ENCODE measurements at places on chromosomes 7 and 10.

- no peak for DNase-seq
Observed at GRCh38 chr10:48744587-48744986, 59.9 kb downstream of the WDFY4 start.

DNA sequence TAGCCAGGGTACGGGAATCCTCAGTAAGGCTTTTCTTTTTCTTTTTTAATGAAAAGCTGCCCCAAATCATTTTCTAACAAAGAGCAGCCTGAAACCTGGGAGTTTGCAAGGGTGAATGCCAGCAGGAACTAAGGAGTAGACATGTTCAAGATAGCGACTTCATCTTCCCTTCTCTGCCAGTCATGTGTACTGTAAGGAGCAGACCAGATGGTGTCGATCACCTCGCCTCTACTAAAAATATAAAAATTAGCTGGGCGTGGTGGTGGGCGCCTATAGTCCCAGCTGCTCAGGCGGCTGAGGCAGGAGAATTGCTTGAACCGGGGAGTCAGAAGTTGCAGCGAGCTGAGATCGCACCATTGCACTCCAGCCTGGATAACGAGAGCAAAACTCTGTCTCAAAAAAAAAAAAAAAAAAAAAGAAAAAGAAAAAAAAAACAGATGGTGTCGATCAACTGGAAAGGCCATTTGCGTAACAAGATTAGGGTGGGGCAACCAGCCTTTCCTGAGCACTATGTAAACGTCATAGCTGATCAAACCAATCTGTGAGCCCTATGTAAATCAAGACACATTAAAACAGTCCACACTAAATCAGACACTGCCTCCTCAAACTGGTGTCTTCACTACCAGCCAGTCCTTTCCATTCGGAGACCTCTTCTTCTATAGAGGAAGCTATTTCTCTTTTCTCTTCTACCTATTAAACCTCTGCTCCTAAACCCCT, 33.8 kb downstream of the NOLC1 start:
- no peak for DNase-seq

- peak; percentile 41 for DNase-seq
Observed at GRCh38 chr10:86100581-86101061, 266.0 kb downstream of the GRID1 start.

GRCh38 chr7:851204-851603, 18.9 kb downstream of the SUN1 start:
- DNase-seq = no peak

- DNase-seq = no peak
Observed at GRCh38 chr7:117061751-117062150, 108.5 kb downstream of the ST7 start.

- no peak for DNase-seq
Observed at GRCh38 chr10:122955892-122956291, 1.9 kb upstream of the C10orf88 start.

GRCh38 chr10:80477-81105, 31.5 kb upstream of the TUBB8 start:
- DNase-seq = no peak

DNA sequence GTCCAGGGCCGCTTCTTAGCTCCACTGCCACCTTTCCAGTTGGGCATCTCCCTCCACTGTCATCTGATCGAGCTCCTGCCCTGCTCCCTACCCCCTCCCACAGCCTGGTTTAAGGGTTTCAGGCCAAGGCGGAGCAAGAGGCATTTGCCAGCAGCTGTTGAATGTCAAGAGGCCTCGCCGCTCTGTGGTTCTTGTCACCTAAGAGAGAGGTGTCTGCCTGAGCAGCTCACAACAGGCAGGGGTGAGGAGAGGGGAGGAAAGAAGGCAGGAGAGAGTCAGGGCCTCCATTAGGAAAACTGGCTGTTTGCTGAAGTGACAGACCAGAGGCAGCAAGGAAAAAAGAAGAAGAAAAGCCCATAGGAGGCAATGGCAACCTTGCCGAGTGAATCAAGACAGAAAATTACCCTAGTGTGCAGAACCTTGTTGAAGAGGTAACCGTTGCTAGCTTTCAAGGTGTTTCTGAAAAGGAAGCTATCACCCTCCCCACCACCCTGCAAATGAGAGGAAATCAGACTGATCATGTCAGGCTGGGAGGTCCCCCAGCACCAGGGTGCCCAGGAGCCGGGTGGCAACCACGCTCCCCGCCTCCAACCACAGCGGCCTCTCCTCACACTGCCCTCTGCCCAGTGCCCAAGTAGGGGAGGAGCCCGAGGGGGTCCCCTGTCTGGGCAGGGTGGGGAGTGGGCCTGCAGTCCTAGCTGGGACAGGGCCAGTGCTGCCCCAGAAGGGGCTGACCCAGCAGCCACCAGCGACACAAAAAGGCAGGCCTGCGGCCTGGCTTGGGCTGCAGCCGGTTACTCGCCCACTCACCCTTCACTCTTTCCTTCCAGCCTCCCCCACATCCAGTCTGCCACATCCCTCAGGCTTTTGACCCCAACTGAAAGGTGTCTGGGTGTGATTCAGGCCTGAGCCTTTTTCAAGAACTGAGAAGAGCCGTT, 7.1 kb downstream of the GATA3 start:
- DNase-seq = no peak

GRCh38 chr7:42461537-42461936, 224.5 kb upstream of the GLI3 start:
- no peak for DNase-seq

DNA sequence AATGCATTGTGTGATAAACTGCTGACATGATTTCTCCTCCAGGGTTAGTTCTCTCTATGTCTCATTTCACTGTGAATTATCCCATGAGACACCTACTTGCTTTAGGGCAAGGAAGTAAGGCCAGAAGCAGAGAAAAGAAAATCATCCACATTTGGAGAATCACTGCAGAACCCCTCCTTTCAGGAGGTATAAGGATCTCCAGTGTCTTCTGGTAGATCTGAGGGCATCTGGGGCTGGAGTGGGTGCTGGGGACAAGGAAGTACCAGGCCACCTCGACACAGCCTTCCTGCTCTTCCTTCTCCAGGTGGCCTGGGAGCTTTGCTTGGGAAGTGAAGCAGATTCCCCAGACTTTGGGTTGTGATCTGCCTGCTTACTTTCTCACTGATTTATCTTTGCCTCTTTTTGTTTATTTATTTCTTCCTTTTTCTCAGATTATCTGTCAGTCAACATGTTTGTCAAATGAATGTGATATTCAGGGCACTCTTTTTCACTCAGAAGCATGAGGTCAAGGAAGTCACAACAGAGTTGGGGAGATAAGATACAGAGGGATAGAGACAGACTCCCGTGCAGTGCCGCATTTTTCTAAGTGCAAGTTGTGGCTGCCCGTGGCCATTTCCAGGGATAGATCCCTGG, 12.4 kb upstream of the CAMK2G start:
- no peak for DNase-seq

GRCh38 chr7:67754651-67755050, 758.0 kb downstream of the TYW1 start:
- DNase-seq = no peak

DNA sequence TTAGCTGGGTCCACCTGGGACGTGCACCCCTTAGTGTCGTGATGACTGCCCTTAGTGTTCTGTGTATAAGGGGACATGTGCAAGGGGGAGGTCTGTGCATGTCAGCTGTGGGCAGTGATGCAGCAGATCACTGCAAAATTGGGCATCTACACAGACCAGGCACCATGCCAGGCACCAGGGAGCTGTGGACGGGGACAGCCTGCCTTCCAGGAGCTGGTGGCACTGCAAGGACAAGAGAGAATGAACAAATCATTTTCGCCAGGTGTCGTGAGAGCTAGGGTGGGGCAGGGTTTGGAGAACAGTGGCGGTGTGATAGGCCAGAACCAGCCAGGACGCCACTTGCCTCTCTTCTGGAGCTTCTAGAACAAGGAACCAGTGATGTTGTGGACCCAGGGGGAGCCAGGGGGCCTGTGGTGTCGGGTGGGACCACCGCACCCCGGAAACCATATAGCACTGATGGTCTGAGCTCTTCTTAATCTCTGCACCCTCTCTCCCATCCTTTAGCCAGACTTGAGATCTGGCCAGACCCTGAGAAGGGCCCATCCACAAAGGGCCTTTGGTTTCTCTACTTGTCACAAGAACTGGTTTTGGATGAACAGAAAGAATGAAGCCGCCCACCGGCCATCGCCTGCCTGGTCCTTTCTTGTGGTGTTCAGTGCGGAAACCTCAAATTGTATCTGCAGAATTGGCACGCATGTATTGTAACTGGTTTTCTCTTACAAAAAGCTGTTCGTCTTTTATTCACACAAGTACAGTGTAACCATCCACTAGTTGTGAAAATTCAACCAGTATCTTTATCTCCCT, 30.7 kb downstream of the PRF1 start:
- no peak for DNase-seq

GRCh38 chr10:69965919-69966662, 86.6 kb upstream of the MACROH2A2 start:
- no peak for DNase-seq

DNA sequence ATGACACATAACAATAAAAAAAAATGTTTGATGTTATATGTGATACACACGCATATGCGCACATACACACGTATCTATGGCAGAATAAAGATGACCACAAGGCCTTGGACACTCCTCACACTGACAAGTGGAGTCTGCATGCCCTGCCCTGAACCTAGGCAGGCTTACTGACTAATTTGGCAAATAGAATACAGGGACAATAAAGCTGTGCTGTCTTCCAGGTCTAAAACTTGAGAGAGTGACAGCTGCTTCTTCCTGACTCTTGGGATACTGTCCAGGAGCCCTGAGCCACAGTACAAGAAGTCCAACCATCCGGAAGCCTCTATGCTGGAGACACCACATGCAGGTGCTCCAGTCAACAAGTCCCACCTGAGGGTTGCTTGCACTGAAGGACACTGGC, 20.3 kb downstream of the PARD3 start:
- no peak for DNase-seq

DNA sequence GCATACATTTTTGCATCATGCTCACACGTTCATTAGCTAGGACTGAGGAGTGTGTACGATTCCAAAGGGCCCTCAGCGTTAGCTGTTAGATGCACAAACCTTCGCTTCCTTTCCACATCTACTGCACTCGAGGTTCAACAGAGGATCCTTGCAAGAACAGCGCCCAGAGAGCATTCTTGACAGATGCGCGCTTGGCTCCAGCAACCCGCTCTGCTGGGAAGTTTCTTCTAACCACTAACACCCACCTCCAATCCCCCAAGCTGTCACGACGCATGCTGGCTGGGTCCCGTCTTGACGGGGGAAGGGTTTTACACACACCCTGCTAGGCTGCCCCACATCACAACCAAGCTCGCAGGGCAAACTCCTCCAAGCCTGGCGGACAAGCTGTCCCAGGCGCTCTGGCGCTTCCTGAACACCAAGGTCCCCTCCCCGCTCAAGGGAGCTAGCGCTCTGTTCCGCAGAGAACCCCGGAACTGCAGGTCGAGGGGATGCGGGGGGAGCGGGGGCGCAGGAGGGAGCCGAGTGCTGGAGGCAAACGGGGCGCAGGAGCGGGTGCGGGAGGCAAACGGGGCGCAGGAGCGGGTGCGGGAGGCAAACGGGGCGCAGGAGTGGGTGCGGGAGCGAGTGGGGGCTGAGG, 653 bp upstream of the ADRB1 start:
- no peak for DNase-seq

DNA sequence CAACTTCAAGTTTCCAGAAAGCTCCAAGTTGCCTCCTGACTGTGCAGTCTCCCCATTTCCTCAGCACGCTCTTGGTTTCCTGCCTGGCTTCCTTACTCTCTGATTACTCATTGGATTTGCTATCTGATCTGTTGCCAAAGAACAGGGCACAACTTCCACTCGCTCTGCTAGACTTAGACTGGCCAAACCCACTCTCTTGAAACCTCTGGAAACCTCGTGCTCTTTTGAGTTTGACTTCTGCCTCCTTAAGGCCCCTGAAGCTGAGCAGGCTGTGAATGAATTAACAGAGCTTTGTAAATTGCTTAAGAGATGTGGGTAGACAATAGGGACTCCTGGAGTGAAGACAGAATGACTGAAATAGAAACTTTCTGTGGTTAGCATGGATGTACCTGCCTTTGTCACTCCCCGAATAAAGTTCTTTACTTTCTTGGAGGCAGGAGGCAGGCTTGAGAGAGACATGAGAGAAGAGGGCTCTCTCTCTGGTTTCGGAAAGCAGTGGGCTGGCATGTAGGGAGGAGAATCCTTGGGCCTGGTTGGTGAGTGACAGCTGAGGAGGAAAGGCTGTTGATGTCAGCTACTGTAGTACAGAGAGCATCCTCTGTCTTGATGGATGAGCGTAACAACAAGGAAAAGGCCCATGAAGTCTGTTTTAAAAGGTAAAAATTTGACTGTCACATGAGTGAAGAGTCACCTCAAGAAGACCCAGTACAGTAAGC, 70.8 kb downstream of the CHN2 start:
- peak; percentile 46 for DNase-seq

DNA sequence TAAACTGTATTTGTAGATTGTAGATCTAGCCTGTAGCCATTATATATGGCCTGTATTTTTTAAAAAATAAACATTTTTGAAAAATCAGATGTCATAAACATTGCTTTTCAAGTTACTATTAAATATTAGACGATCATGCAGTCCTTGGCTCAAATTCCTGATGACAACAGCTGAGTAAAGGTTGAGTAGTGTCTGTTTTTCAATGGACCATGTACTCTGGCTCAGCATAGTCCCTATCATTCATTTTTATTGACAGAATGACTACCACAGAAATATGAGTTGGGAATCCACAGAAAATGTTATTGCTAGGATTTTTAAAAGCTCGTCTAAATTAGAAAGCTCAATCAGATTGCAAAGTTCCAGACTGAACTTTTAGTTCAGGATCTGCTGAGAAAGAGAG, 145.4 kb downstream of the SORCS1 start:
- DNase-seq = no peak

- no peak for DNase-seq
Observed at GRCh38 chr7:29865526-29865925, 59.2 kb downstream of the WIPF3 start.

DNA sequence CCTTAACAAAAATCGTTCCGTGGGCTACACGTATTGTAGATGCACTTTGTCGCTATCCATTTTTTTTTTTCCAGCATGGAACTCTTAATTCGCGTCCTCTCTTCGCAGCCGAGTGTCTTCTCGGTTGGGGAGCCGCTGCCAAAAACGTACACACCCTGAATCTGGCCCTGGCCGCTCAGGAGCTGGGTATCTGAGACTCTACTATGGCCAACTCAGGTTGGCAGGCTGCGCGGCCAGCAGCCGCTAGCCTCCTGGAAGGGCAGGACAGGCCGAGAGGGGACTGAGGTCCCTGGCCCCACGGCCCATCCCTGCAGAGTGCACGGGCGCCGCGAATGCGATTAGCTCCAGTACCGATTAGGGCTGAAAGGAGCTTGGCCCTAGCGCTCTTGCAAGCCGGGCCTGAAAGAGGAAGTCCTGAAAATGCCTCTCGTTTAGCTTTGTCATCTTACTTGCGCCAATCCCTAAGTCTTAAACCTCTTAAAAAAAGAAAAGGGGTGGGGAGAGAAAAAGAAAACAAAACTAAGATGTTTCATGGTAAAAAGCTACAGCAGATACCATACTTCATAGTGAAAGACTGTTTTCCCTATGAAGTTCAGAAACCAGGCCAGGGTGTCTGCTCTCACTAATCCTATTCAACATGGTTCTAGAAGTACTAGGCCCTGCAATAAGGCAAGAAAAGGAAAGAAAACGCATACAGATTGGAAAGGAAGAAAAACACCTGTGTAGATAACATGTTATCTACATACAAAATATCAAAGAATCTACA, 113.2 kb upstream of the RHEB start:
- peak; percentile 81 for DNase-seq
